SK-MEL-5 (cell line): ENCODE measurements at places on chromosomes 1 and 21.

DNA sequence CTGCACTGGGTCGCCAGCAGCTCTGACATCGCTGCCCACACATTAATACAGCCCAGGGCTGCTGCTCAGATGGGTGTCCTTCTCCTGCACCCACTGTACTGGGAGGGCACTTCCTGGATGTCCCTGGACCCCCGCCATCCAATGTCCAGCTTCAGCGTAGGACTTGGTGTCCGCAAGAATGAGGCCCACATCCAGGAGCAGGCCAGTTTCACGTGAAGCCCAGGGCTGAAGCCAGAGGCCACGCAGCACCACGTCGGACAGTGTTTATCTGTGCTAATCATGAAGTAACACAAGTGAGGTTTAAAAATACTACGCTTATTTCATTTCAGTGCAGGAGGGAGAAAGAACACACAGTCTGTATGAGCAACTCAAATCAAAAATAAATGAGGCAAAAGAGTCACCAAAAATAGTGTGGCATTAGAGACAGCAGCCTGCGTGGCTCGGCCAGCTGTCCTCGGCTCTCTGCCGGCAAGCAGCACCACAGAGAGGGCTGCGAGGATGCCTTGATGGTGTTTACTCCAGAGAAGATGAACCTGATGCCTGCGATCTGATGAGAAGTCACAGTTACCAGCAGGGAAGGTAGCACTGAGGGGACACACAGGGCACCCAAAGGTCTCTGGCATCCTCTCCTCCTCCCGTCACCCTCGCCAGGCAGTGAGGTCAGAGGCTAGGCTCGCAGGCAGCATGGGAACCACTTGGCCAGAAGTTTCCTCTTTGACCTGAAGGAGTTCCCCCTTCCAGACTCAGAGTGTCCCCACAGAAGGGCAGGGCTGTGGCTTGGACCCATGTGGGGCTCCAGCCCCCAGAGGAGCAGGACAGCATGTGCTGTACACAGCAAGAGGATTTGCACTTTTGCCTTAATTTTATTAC lies 22.1 kb upstream of the NPHP4 start:
- no peak for DNase-seq

DNA sequence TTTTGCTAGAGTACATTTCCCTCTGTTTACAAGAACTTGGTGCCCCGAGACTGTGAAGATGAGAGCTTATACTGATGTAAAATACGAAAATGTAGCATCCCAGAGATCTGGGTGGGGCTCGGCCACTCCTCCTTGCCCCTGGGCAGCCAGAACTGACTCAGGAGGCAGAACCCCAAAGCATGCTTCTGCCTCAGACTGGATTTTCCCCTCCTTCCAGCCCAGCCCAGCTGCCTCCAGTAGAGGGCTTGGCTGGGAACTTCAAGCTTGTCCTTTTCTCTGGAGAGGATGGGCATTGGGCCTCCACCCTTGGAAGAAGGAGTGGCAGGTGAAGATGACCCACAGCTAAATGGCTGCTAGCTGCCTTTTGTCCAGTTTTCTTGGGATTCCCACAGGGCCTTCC lies 24.3 kb upstream of the BTG2 start:
- DNase-seq, result no peak

DNA sequence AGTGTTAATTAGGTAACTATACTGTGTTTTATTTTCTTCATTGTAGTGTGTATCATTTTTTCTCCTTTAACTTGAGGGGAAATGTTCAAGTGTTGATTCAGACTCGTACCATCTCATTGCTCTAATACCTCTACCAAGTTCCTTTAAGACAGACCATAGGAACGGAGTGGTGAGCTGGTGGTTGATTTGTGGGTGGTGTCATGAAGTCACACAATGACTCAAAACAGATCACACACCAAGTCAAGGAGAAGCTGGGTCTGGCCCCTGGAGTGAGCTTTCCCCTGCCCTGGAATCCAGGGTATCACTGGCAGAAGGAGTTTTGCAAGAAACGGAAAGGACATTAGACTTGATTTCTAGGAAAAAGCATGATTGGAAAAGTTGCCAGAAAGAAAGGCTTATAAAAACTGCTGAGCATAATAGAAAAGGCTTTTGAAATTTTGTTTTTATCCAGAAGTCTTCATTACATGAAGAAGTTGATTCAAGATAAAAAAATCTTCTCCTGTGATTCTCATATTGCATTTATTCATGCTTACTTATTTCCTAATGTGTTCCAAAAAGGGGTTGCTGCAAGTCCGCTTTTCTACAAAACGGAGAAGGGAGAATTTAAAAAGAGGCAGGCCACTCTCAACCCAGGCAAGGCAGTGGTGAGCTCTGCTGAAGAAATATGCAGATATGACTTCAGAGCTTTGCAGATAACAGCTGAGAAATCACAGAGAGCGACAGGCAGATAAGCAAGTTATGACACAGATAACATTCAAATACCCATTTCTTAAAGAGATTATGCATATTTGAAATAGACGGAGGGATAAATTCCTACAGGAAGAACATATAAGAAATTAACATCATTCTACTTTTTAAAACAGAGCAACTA lies 79.7 kb downstream of the TBX19 start:
- no peak for DNase-seq

GRCh38 chr1:150765296-150765976 lies at the start of gene CTSS:
TSS of gene CTSS (minus strand) at chr1:150765778. CDS start at chr1:150764763, 1,015 bp downstream.
- DNase-seq, result peak; percentile 12

DNA sequence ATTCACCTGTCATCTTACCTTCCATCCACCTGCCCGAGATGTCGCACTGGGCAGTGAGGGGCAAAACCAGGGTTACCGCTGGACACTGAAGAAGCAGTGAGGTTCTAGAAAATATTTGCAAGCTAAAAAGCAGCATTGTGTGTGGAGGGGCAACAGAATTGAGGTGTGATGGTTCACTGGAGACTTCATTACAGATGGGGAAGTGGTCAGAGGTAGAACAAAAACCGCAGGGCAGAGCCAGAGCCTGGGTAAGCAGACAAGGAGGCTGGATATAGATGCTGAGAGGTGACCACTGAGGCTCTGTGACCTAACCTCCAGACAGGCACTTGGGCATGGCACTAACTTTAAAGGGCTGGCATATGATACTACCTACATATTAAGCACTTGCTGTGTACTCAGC lies 363.9 kb upstream of the PROX1 start:
- DNase-seq, result no peak
